Cardiac muscle cell (in vitro differentiated cells and primary cell): ENCODE measurements at places on chromosomes 5 and 9. TPM values are rescaled to one million over a fixed set of nuclear protein-coding genes. Genes with fewer than 3 reads are reported as not detected.
A peak's percentile ranks its signal among the peaks of the same experiment; 100 is the strongest.

Gene ERGIC1
- total RNA-seq, result 77.3 and 85.1 TPM in 2 replicates

- peak; percentile 40 for DNase-seq
- H3K4me3 ChIP-seq, result peak overlapping the region; percentile 3
- no peaks in the 10 kb centered on the region for H3K36me3 ChIP-seq
- peaks cover 35% of the 10 kb centered on the region for H3K4me1 ChIP-seq
- peak overlapping the region; percentile 79 for H3K27ac ChIP-seq
- H3K27me3 ChIP-seq, result no peaks in the 10 kb centered on the region
These were observed 7.4 kb downstream of the REEP5 start for GRCh38 chr5:112914584-112914983.

DNA sequence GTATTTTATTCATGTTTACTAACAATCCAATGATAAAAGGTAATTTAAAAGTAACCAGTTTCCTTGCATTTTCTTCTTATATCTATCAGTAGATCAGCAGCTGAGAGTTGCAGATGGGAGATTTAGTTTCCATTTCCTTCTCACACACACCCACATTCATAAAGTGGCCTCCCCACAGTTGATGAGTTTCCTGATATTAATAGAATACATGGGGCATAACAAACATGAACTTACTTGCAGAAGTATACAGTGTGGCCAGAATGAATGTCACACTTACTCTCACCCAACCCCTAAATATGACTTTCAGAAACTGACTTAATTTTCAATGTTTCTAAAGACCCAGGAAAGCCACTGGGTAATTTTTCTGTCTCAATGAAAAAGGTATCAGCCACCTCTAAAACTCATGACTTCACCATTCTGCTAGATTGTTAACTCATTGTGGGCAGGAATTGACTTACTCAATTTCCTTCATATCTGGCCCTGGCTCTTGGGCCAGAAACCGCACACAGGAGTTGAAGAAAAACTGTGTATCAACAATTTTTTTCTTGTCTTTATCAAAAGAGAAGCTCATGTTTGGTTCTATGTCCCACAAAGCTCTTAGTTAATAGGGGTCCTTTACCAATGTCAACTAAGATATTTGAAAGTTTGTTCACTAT is 63.5 kb upstream of the OSMR start:
- DNase-seq, result peak; percentile 47
- no peak overlapping the region for H3K27ac ChIP-seq
- H3K4me1 ChIP-seq, result no peaks in the 10 kb centered on the region
- no peaks in the 10 kb centered on the region for H3K27me3 ChIP-seq
- H3K4me3 ChIP-seq, result no peak overlapping the region

DNA sequence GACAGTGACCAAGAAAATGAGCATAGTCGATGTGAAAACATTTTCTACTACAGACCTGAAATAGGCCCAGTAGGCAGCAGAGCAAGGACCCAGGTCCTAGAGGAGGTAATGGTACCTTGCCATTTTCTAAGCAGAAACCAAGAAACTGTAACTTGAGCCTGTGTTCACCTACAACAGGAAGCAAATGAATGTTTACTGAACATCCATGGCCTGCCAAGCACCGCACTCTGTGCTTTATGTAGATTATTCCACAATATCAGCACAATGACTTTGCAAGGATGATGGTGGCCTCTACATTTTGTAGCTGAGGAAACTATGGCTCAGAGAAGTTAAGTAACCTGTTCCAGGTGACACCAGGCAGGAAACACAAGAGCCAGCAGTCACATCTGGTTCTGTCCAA is 215.3 kb downstream of the SPOCK1 start:
- H3K27me3 ChIP-seq, result peaks cover 6% of the 10 kb centered on the region
- H3K27ac ChIP-seq, result no peak overlapping the region
- H3K4me3 ChIP-seq, result no peak overlapping the region
- H3K4me1 ChIP-seq, result peaks cover 28% of the 10 kb centered on the region
- no peak for DNase-seq

Gene TPPP
- 7.3 and 7.7 TPM in 2 replicates for total RNA-seq

Gene SERF1A
- total RNA-seq, result 14.5 and 15.6 TPM in 2 replicates

DNA sequence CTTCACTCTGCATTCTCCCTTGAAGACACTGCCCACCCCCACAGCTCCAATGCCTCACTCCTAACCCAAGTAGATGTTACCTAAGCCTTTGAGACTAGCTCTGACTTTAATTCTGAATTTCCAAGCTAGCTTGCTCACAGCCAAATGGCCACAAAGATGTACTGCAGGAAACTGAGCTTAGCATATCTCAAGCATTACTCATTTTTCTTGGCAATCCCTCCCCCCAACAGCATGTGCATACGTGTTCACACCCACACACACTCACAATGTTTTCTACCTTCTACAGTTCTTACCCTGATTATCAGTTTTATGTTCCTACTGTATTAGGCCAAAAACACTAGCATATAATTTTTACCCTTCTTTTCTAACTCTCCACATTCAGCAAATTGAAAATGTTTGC is 13.7 kb upstream of the GRIA1 start:
- no peak for DNase-seq
- H3K27ac ChIP-seq, result no peak overlapping the region
- no peaks in the 10 kb centered on the region for H3K27me3 ChIP-seq
